ENCODE measurements at places on chromosomes 12 and 14.

DNA sequence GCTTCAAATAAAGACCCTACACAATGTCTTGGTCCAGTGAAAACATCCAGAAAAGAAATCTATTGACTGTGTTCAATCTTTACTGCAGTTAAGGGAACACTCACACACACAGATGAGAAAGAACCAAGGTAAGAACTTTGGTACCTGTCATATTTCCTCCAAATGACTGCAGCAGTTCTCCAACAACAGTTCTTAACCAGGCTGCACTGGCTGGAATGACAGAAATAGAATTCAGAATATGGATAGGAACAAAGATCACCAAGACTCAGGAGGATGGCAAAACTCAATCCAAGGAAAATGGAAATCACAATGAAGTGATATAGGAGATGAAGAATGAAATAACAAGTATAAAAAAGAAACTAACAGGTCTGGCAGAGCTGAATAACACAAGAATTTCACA lies 36.6 kb downstream of the ADAM20 start:
- DNase-seq, result no peak

GRCh38 chr14:99687284-99688209 lies 3.4 kb downstream of the CYP46A1 start:
- no peak for DNase-seq

GRCh38 chr12:125579916-125580315 lies 514.7 kb downstream of the AACS start:
- no peak for DNase-seq

DNA sequence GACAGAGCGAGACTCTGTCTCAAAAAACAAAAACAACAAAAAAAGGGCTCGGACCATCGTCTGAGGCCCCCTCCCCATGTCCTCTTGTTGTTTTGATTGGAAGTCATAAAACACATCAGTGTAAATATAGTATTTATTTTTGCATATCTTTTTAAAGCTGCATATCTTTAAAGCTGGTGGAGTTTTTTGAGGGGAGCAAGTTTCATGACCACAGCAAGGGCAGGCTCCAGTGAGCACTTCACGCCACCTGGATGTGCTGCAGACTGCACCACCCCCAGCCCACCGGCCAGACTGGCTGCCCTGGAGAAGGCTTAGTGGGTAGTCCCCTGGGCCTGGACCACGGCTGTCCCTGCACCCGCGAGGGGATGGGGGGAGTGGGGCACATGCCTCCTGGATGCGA lies 11.9 kb upstream of the BCL7A start:
- DNase-seq, result no peak

GRCh38 chr14:68306934-68307789 lies 485.7 kb downstream of the ZFP36L1 start:
- DNase-seq, result no peak

DNA sequence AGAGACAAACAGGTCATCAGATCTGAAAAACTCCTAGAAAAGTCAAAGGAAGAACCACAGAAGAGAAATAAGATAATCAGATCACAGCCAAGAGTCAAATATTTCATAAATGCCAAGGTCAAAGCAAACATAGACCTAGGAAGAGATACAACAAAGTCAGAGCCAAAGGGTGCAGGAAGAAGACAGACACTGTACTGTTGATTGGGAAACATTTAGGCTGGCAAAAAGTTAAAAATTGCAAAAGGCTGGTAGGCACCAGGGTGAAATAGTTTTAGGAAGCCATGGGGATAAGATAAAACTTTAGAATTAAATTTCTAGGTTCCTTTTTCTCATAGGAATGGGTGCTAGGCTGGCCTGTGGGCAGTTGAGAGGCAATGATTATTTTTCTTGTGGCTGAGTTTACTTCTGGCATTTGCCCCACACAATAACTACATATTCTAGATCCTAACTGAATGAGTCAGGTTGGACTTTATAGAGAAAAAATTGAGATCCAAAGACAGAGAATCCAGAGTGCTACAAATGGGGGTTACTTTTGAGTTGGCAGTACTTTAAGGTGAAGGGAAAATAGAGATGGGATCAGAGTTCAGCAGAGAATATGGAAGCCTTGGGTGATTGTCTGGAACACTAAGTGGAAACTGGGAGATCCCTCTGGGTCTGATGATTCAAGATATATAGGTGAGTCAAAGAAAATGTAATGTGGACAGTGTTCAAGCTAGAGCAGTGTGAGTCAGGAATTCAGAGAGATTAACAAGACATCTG lies 215.5 kb downstream of the C12orf50 start:
- DNase-seq, result no peak

DNA sequence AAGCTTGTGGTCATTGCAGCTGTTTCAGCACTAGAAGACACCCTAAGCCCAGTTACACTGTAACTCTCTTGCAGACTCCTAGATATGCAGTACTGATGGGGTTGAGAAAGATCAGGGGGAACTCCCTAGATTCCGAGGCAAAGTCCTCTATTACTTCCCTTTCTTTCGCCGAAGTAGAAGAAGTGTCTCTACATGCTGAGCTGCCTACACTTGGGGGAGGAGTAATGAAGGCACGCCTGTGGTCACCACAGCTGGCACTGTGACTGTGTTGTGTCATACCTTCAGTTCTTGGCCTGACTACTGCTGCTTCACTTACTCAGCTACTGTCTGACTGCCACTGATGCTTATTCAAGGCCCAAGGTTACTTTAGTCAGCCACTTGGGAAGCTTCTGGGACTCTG lies 35.1 kb upstream of the RPL10L start:
- no peak for DNase-seq

GRCh38 chr12:103571286-103571685 lies 15.8 kb upstream of the STAB2 start:
- no peak for DNase-seq

DNA sequence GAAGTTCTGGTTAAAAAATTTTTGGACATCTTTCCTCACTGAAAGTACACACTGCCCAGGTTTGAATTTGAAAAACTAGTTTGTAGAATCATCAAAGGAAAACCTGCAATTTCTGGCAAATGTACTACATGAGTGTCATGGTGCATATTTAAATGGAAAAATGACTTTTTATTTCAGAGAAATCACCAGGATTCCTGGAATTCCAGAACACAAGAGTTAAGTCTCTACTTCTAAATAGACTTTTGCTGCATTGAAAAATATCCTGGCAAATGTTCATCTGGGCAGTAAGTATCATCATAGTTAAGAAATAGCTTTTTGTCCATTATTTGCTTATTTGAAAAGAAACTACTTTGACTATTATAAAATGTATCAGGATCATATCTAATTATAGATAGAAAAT lies 275.1 kb downstream of the PRKD1 start:
- no peak for DNase-seq

- no peak for DNase-seq
Observed at GRCh38 chr12:88628856-88629509, 48.7 kb upstream of the KITLG start.

- DNase-seq, result no peak
Observed at GRCh38 chr12:108560321-108560721, 652 bp downstream of the SART3 start.

DNA sequence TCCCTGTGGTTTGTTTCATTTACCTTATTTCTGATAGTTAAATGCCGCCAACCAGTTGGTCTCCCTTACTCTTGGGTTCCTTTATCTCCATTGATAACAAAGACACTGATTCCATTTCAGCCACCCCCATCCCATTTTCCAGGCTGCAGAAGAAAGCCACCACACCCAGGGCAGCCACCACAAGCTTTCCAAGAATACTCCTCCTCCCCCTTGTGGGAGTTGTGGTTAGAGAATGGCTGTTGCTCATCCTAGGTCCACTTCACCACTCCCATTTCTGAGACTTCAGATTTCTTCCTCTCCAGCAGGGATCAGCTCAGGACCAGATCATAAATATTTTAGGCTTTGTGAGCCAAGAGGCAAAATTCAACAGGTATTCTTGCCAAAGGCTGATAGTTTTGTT lies 73.9 kb downstream of the ANO4 start:
- no peak for DNase-seq

- no peak for DNase-seq
Observed at GRCh38 chr12:42468921-42469320, 120.6 kb downstream of the PRICKLE1 start.
